ENCODE measurements at places on chromosomes 6 and 20.

DNA sequence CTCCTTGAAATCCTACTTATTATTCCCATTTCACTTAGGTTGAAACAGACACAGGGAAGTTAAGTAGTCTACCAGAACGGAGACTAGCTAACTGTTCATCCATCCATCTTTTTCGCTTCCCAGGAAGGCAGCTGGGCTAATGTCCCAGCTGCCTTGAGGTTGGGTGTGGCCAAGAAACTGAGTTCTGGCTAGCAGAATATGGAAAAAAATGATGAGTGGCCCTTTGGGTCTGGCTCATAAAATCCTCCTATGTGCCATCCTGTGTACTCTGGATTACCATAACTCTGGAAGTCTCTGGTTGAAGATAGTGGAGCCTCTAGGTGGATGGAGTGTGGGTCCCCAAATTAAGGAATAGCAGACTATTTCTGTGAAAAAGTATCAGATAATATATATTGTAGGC is 206.2 kb downstream of the HIVEP2 start:
- no peak for DNase-seq

DNA sequence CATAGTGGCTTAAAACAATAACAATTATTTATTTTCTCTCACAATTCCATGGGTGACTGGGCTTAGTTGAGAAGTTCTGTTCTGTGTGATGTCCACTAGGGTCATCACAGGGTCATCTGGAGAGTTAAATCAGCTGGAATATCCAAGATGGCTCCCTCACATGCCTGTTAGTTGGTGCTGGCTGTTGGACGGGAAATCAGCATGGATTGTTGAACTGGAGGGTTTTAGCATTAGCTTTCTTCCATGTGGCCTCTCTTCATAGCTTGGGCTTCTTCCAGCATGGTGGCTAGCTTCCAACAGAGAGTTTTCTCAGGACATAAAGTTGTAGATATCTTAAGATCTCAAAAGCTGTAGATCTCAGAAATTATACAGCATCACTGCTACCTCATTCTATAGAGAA is 19.6 kb downstream of the MARCKS start:
- no peak for DNase-seq

DNA sequence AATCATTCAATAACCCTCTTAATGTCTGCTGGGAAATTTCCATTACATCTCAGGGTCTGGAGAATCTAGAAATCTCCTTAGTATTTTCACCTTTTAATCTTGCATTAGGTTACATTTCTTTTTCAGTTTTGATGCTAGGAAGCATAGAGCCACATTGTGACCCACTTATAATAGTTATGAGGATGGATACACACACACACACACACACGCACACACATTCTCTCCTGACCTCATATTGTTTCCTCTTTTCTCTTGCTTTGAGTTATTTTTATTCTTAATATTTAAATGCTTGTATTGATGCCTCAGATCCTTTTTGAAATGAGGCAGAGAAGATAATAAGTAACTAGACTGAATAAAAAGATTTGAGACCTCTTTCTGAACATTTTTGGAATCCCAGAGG is 128.4 kb downstream of the KLHL32 start:
- no peak for DNase-seq

- DNase-seq, result no peak
Observed at GRCh38 chr20:35387334-35387733, 24.4 kb downstream of the UQCC1 start.

GRCh38 chr20:59976156-59976782 is 18.0 kb downstream of the CDH26 start:
- no peak for DNase-seq

DNA sequence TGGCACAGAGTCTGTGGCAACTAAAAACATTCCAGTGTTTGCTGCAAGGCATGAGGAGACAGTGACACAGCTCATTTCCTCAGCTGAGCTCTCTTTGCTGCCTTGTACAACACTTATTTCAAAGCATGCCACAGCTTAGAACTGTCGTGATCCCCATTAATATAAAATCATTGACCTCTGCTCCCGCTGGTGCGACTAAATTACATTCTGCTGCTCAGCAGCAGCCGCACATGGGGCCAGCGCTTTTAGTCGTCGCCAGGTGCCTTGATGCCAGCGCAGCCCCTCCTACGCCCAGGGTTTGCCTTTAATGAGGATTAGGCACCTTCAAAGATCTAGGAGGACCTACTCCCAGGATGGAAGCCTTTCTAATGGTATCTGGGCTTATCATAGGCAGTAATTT is 717.9 kb upstream of the POU3F2 start:
- DNase-seq, result no peak

DNA sequence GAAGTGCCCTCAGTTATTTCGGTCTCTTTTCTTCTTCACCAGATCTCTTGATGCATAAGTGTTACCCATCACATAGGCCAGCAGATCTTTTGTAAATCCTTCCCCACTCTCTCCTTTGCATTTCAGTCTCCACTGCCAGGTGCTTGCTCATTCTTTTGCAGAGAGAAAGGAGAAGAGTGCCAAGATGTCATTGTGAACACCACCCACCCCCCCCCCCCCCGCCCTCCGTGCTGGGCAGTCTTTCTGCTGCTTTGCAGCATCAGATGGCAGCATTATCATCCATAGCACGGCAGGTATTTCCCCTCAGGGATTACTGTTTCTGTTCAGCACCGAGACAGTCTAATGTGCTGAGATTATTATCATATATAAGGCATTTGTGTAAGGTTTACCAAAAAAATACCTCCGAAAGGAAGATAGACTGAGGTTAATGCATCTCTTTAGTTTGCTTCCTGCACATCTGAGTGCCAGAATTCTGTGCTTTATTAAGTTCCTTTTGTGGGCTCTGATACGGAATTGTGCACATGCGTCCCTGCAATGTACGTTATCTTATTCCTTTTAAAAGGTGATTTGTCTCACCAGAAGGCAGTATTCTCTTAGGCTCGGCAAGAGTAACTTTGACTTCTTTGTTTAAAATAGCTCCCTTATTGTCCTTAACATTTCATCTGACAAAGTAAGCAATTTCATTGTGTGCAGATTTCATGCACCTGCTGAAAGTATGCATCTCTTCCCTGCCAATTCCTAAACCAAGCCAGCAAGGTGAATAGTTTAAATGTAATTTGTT is 128.8 kb downstream of the PHACTR1 start:
- DNase-seq, result no peak

DNA sequence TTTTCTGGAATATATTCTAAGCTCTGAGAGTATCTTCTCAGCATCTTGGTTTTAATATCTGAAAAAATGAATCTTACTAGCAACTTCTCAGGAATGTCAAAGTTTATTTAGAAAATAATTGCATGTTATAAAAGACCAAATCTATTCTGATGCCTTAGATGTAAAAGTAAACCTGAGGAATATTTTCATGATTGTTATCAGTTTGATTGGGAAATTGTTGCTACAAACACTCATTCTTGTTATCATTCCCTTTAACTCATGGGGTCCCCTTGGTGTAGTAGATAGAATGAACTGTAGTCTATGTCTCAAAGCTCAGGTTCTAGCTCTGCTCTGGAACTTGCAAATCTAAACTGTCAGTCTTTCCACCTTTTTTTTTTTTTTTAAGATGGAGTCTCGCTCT is 50.0 kb downstream of the SNRNP48 start:
- no peak for DNase-seq

DNA sequence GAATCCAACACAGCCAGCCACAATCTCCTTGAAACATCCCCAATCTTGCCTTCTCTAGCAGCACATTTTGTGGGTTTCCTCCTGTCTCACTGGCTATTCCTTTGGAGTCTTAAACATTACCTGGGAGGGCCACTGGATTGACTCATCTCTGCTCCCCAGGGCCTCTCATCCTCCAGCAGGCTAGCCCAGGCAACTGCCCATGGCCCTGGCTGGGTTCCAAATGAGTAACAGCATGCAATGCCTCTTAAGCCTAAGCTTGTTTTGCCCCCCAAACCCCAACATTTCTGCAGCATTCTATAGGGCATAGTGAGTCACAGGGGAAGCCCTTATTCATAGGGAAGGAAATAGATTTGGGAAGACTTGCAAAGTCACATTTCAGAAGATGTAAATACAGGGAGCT is 204.9 kb downstream of the FOXA2 start:
- DNase-seq, result no peak

DNA sequence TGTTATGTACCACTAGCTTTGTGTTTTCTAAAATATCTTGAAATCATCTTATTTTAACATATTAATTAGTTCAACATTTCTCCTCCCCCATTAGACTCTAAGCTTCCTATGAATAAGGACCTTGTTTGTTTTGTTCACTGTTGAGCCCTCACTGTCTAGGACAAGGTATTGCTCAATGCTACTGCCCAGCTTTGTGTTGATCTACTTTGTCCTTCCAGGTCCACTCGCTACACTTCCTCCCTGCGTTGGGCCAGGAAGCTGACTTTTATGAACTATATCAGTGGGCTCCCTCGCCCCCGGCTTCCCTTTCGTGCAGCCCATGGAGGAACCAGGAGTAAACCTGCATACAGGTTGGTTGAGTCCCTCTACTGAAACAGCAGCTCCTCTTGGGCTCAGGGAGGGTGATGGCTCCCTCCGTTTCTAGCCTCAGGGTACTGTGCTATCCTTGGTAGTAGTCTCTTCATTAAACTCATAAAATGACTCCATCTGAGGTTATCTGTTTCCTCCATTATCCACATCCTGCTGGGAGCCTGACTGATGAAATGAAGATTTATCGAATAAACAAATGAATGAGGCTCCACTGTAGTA is 272.5 kb downstream of the CLIC5 start:
- no peak for DNase-seq

DNA sequence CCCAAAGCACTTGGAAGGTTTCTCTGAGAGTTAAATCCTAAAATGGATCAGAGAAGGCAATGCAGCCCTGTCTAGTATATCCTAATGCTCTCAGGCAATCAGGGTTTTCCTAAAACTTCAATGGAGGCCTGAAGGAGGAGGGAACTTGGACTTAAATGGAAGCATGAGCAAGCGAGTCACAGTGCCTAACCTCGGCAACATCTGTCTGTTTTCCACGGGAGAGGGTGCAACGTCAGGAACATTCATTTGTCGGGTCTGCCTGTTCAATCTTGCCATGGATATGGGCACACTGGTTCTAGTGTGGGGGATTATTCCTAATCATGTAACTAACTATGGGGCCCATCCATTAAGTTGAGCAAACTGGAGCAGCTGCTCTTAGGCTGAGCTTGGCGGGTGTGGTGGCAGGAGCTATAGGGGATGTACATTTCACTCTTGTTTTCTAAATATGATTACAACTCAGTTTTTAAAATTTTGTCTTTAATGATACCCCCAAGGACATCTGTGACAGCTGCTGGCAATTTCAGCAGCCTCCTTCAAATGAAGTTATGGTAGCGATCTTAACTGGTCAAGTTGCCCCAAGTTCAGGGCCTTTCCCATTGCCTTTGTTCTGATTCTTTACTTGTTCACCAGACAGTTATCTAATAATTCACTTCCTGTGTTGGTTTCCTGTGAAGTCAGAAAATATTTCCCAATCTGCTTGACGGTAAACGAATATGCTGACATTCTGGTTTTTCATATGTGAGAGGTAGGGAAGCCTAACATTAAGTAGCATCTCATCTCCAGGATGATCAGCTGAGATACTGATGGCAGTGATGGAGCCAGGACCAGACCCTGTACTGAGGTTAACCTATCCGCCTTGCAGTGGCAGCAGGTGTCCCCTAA is 21.6 kb downstream of the DSE start:
- DNase-seq, result no peak

GRCh38 chr6:138571181-138571580 is 71.9 kb upstream of the NHSL1 start:
- no peak for DNase-seq

DNA sequence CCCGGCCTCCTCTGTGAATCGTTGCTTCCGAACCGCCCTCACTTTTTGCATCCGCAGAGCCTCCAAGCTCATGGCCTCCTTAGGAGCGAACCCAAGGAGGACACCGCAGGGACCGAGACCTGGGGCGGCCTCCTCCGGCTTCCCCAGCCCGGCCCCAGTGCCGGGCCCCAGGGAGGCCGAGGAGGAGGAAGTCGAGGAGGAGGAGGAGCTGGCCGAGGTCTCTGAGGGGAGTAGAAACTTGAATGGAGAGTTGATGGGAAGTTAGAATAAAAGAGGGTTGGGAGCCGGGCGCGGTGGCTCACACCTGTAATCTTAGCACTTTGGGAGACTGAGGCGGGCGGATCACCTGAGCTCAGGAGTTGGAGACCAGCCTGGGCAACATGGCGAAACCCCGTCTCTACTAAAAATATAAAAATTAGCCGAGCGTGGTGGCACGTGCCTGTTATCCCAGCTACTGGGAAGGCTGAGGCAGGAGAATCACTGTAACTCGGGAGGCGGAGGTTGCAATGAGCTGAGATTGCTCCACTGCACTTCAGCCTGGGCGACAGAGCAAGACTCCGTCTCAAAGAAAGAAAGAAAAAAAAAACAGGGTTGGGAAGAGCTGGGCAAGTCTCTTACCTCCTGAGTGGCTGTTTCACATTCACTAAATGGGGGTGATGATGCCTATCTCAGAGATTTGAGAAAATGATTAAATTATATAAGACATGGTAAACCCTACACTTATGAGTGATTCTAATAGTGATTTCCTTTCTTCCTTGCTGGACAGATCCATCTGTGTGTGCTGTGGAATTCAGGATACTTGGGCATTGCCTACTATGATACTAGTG is 805 bp downstream of the MSH5 start:
- no peak for DNase-seq

GRCh38 chr6:167303675-167304625 is 12.8 kb downstream of the UNC93A start:
- no peak for DNase-seq

DNA sequence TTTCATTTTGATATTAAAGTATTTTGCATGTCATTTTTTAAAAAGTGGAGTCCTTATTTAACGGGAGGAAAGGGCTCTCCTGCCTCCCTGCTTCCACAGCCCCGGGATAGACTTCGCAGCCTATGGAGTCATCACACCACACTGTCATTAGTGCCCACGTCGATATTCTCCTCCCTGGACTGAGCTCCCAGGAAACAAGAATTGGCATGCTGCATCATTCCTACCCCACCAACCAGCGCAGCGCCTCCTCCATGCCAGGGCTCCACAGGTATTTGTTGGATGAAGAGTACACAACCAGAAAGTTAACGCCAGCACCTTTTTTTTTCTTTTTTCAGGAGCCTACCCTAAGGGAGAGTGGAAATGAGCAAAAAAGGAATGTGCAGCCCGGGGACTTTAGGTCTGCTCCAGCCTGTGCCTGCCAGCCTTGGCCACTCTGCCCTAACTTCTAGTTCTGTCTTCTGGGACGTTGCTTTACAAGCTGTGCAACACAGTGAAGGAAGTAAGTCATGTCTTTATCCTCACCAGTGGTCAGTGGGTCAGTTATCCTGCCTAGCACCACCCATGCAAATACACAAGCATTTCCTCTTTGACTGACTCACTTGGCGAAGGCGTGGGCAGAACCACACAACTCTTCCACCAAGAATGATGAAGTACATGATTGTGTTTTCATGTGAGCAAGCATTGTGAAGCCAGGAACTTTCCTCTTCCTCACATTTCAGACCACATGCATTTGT is 180.7 kb upstream of the UST start:
- no peak for DNase-seq

- no peak for DNase-seq
Observed at GRCh38 chr6:155687645-155688044, 232.0 kb upstream of the NOX3 start.

All from endodermal cell (in vitro differentiated cells).